ENCODE measurements at places on chromosomes 5 and 9.
A peak's percentile ranks its signal among the peaks of the same experiment; 100 is the strongest.

DNA sequence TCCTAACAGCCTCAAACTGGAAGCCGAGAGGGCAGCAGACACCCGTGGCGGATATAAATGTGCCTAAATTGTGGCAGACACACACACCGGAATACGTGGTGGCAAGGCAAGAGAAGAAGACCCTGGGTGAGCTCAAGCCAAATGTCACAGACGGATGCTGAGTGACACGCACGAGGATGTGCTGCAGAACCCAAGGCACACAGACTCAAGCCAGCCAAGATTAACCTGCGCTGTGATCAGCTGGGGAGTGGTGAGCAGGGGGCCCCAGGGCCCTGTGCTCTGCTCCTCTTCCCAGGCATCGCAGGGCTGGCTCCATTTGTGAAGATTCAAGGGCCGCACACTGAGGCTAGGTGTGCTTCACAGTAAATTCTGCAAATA lies 16.4 kb downstream of the SEMA4D start:
- no peak for DNase-seq

- no peak for DNase-seq
Observed at GRCh38 chr5:169746147-169746694, 109.1 kb downstream of the DOCK2 start.

GRCh38 chr9:136043441-136043991 lies 51.6 kb downstream of the NACC2 start:
- no peak for DNase-seq

- peak; percentile 37 for DNase-seq
Observed at GRCh38 chr5:95959888-95960666, 1.6 kb downstream of the ELL2 start.

DNA sequence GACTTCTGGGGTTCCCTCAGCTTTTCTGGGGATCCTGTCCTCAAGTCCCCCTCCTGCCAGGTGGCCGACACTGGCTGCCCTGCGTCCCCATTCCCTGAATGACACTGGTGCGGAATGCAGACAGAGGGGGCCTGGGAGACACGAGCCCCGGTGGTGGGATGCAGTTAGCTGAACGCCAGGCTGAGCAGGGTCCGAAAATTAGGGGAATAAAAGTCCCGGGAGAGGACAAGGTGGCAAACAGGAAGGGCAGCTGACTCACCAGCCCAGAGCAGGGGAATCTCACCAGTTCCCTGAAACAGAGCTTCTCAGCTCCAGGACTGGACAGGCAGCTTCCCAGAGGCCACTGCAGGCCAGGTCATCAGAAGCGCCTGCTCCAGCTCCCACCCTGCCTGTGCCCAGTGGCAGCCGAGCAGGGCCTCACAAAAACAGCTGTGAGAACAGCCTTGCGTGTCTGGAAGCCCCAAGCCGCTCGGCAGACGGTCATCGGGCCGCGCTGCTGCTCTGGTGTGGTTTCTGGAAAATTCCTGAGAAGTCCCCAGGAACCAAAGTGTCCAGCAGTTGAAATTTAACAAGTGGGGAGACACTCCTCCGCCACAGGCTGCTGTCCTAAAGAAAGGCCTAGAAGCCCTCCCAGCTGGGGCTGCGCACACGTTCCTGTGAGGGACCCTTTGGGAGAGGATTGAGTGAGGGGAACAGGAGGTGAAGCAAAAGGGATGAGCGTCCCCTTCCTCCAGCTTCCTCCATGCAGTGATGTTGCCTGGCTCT lies 47.6 kb upstream of the EXOC3 start:
- peak; percentile 94 for DNase-seq

- DNase-seq, result no peak
Observed at GRCh38 chr9:70442328-70442848, 27.9 kb upstream of the KLF9 start.

Measured in EL (cell line).